Small intestine (tissue), 16 donors: ENCODE measurements at places on chromosomes 13 and 19. TPM values are rescaled to one million over a fixed set of nuclear protein-coding genes. Genes with fewer than 3 reads are reported as not detected.

DNA sequence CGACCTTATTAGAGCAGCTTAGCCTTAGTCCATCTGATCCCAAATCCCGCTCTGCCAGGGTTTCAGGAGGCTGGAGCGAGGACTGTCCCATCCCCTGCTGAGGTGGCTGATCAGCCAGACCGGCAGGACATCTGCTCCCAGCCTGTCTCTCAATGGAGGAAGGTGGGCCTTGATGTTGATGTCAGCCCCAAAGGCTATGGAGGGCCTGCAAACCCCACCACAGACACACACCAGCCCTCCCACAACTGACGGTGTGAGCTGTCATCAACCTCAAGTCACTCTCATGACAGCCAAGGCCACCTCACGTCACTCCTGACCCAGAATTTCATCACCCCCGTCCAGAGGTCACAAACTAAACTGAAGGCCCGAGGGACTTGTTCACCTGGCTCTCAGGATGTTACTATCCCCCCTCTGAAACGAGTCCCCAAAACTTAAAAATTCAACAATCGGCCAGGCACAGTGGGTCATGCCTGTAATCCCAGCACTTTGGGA lies 25.5 kb downstream of the RHPN2 start:
- H3K27ac ChIP-seq: peak overlapping the region; percentile 1
- H3K36me3 ChIP-seq: no peaks in the 10 kb centered on the region
- no peak overlapping the region for H3K4me3 ChIP-seq
- H3K27me3 ChIP-seq: no peaks in the 10 kb centered on the region

GRCh38 chr13:106118050-106118449 lies 417.4 kb downstream of the EFNB2 start:
- H3K36me3 ChIP-seq: no peaks in the 10 kb centered on the region
- no peaks in the 10 kb centered on the region for H3K27me3 ChIP-seq
- H3K4me3 ChIP-seq: no peak overlapping the region
- H3K4me1 ChIP-seq: no peaks in the 10 kb centered on the region
- DNase-seq: no peak

- no peaks in the 10 kb centered on the region for H3K4me1 ChIP-seq
- DNase-seq: no peak
- H3K36me3 ChIP-seq: no peaks in the 10 kb centered on the region
- no peak overlapping the region for H3K4me3 ChIP-seq
Observed at GRCh38 chr13:60146471-60146870, 17.3 kb downstream of the DIAPH3 start.

DNA sequence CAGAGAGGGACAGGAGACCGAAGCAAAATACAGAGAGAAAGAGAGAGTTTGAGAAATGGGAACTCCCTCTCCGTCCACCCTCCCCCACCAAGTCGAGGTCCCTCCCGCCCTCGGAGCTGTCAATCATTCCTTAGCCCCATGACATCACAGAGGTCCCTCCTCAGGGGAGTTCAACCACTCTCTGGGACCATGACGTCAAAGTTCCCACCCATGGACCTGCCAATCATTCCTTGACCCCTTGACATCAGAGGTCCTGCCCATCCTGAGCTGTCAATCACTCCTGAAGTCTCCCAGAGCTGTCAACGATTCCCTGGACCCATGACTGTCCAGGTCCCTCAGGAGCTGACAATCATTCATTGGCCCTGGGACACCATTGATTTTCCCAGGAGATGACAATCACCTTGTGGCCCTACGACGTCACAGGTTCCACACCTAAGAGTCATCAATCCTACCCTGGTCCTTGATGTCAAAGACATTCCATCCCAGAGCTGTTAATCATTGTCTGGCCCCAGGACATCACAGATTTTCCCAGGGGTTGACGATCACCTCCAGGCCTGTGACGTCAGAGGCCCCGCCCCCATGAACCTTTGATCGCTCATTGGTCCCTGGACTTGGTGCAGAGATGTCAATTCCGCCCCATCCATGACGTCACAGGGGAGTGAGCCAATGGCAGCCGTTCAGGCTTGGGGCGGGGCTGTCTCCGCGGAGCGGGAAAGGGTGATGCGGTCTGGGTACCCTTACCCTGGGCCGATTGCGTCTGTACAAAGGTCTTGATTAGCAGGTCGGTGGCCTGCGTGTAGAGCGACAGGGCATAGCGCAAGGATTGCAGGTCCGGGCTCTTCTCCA lies 61.7 kb downstream of the COLGALT1 start:
- H3K4me3 ChIP-seq: no peak overlapping the region
- no peak overlapping the region for H3K27ac ChIP-seq
- DNase-seq: no peak
- no peaks in the 10 kb centered on the region for H3K4me1 ChIP-seq

- DNase-seq: no peak
- no peak within 1 kb of the TSS for H3K4me3 ChIP-seq
- H3K27ac ChIP-seq: no peak within 1 kb of the TSS
Observed at GRCh38 chr19:15508035-15508710, at the start of gene CYP4F22. Gene CYP4F22, plus strand, starts transcription at chr19:15508525. Its CDS starts 16,812 bp downstream, at chr19:15525337.

- DNase-seq: peak; percentile 64
- no peaks in the 10 kb centered on the region for H3K27me3 ChIP-seq
- H3K4me1 ChIP-seq: no peaks in the 10 kb centered on the region
Observed at GRCh38 chr19:14383661-14384555, 2.7 kb downstream of the ADGRE5 start.

DNA sequence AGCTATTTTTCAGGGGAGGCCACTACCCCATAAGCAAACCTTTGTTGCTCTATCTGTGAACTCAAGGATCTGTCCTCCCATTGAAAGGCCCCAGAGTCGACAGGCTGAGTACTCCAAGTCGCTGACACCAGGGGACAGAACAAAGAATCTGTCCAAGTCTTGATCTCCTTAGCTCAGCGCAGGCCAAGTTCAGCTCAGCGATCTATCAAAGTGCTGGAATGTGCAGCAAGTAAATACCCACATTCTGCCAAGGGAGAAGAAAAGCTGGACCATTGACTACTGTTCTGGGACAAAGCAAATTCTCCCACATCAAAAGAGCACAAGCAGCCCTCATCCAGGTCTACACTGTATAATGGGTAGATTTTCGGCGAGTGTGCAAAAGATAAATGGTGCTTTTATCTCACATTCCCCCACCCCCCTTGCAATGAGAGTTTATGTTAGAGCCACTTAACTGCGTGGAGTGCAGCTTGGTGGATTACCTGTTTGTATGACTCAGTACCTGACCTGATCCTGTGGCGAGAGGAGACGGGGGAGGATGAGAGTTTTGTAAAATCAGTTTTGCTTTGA lies 391.7 kb upstream of the SGCG start:
- no peaks in the 10 kb centered on the region for H3K27me3 ChIP-seq
- no peaks in the 10 kb centered on the region for H3K36me3 ChIP-seq
- no peaks in the 10 kb centered on the region for H3K4me1 ChIP-seq
- DNase-seq: no peak
- H3K4me3 ChIP-seq: no peak overlapping the region

Gene NLRP7
- polyA plus RNA-seq: 0.01 TPM

Gene ALOX5AP
- polyA plus RNA-seq: 14.3 TPM

DNA sequence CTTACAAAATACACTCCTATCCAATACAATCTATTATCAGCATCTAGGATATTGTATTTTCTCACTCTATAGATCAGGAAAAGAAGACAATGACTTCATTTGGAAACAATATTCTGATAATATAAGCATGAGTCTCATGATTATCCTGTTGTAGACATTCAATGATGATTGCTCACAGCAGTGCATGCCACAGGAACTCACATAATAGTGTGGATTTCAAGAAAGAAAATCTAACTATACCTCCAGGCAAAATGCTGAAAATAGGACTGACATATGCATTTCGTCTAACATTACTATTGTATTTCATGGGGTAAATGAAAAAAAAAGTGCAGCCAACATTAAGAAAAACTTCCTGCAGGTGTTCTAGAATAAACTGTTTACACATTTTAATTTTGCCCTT lies 122.6 kb downstream of the POSTN start:
- no peaks in the 10 kb centered on the region for H3K36me3 ChIP-seq
- H3K4me1 ChIP-seq: no peaks in the 10 kb centered on the region
- no peak overlapping the region for H3K27ac ChIP-seq

Gene RDH8
- polyA plus RNA-seq: not detected

- no peaks in the 10 kb centered on the region for H3K27me3 ChIP-seq
- H3K27ac ChIP-seq: no peak overlapping the region
- H3K36me3 ChIP-seq: no peaks in the 10 kb centered on the region
- DNase-seq: no peak
- no peak overlapping the region for H3K4me3 ChIP-seq
Observed at GRCh38 chr13:53569453-53569852, 540.8 kb downstream of the OLFM4 start.

GRCh38 chr19:40702337-40703012 lies 12.0 kb upstream of the NUMBL start:
- no peaks in the 10 kb centered on the region for H3K27me3 ChIP-seq
- H3K36me3 ChIP-seq: peaks cover 87% of the 10 kb centered on the region
- DNase-seq: peak; percentile 68

Gene KCNC3
- polyA plus RNA-seq: 0.22 TPM

- no peak for DNase-seq
- H3K4me1 ChIP-seq: no peaks in the 10 kb centered on the region
- no peaks in the 10 kb centered on the region for H3K27me3 ChIP-seq
- no peaks in the 10 kb centered on the region for H3K36me3 ChIP-seq
Observed at GRCh38 chr13:31528758-31529157, 210.6 kb upstream of the RXFP2 start.

Gene NOTCH3
- polyA plus RNA-seq: 1.9 TPM

DNA sequence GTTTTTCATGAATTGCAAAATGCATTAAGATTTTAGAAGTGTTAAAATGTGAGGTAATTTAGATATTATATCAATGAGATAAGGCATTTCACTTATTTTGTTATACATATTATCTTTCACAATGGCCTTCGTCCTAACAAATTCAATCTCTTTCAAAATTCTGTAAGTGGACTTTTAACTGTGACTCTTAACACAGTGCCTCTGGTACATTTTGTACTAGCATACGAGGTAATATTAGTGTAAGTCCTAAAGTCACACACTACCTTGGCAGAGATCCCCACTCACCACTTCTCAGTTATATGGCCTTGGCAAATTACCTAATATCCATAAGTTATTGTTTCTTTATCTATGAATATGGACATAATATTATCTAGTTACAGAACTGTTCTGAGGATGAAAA lies 101.3 kb upstream of the SLITRK6 start:
- no peaks in the 10 kb centered on the region for H3K4me1 ChIP-seq
- DNase-seq: no peak
- H3K4me3 ChIP-seq: no peak overlapping the region
- no peak overlapping the region for H3K27ac ChIP-seq

Gene ZNF491
- polyA plus RNA-seq: 1.4 TPM

Gene RGS9BP
- polyA plus RNA-seq: 0.04 TPM

GRCh38 chr13:40271931-40272775 lies 394.3 kb downstream of the FOXO1 start:
- no peaks in the 10 kb centered on the region for H3K4me1 ChIP-seq
- H3K4me3 ChIP-seq: no peak overlapping the region
- no peak overlapping the region for H3K27ac ChIP-seq
- H3K27me3 ChIP-seq: no peaks in the 10 kb centered on the region

DNA sequence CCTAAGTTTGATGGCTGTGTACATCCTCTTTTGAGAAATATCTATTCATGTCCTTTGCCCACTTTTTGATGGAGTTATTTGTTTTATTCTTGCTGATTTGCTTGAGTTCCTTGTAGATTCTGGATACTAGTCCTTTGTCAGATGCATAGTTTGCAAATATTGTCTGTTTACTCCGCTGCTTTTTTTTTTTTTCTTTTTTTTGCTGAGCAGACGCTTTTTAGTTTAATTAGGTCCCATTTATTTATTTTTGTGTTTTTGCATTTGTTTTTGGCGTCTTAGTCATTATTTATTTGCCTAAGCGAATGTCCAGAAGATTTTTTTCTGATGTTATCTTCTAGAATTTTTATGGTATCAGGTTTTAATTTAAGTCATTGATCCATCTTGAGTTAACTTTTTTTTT lies 114.9 kb downstream of the GPC6 start:
- H3K4me3 ChIP-seq: no peak overlapping the region
- H3K36me3 ChIP-seq: no peaks in the 10 kb centered on the region
- no peak overlapping the region for H3K27ac ChIP-seq
- H3K4me1 ChIP-seq: no peaks in the 10 kb centered on the region
- DNase-seq: no peak
- no peaks in the 10 kb centered on the region for H3K27me3 ChIP-seq

DNA sequence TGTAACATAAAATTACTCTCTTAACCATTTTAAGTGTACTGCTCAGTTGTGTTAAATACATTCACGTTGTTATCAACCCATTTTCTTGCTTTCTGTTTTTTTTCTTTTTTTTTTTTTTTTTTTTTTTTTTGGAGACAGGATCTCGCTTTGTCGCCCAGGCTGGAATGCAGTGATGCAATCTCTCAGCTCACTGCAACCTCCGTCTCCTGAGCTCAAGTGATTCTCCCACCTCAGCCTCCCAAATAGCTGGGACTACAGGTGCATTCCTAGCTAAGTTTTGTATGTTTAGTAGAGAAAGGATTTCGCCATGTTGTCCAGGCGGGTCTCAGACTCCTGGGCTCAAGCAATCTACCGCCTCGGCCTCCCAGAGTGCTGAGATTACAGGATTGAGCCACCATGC lies 42.5 kb upstream of the C13orf42 start:
- no peak overlapping the region for H3K4me3 ChIP-seq
- H3K36me3 ChIP-seq: no peaks in the 10 kb centered on the region
- DNase-seq: no peak
- H3K27ac ChIP-seq: no peak overlapping the region

DNA sequence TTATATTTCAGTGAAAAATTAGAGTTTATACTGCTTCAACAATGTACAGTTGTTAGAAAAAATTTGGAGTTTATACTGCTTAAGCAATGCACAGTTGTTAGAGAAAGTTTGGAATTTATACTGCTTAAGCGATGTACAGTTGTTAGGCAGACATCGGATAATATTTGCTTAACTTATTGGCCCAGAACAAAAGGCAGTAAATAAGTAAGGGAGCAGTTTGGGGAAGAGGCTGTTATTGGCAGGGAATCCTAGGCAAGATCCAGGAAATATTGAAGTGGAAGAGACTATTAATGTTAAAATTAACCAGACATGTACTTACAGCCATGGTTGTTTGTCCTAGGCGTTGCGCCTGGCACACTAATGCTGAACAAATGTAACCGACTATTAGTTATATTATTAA lies 166.9 kb downstream of the GPC5 start:
- DNase-seq: no peak
- no peaks in the 10 kb centered on the region for H3K36me3 ChIP-seq
- H3K4me3 ChIP-seq: no peak overlapping the region
- no peaks in the 10 kb centered on the region for H3K27me3 ChIP-seq

DNA sequence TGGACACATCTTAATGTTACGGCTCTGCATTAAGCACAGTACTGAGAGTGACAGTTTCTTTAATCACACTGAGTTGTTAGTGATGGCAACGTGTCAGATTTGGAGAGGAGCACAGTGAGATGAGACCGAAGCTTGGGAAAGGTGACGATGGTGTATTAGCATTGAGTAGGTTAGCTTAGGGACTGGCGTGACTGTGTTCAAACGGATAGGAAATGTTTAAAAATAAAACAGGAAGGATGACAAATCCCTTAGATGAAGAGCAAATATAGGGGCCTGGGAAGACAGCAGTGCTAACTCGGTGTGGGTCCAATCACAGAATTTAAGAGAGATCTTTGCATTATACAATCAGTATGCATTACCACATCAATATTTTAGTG lies 384.3 kb downstream of the HS6ST3 start:
- no peak overlapping the region for H3K4me3 ChIP-seq
- no peaks in the 10 kb centered on the region for H3K27me3 ChIP-seq
- DNase-seq: no peak
- H3K36me3 ChIP-seq: no peaks in the 10 kb centered on the region
- no peak overlapping the region for H3K27ac ChIP-seq
